ENCODE measurements at places on chromosomes 7 and 10. TPM values are rescaled to one million over a fixed set of nuclear protein-coding genes. Genes with fewer than 3 reads are reported as not detected.

The PDE6C gene
- not detected for total RNA-seq

The SKIDA1 gene
- 1.4 TPM for total RNA-seq

The SDK1 gene
- 6.6 TPM for total RNA-seq

GRCh38 chr10:100157156-100157555 is 28.7 kb downstream of the ERLIN1 start:
- no peak for DNase-seq

- DNase-seq, result no peak
Measured at GRCh38 chr10:25817200-25817599, 116.8 kb upstream of the MYO3A start.

DNA sequence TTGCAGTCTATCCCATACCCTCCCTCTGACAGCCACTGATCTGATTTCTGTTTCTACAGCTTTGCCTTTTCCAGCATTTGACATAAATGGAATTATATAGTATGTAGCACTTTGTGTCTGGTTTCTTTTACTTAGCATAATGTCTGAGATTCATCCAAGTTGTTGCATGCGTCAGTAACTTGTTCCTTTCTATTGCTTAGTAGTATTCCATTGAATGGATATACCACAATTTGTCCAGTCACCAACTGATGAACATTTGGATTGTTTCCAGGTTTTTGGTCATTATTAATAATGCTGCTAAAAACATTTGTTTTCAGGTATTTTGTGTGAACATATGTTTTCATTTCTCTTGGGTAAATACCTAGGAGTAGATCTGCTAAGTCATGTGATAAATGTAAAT is 6.5 kb upstream of the KIAA1549 start:
- no peak for DNase-seq

All from breast epithelium (tissue), 4 donors.